Renal cortical epithelial cell (primary cell): ENCODE measurements at places on chromosomes 7 and 10. TPM values are rescaled to one million over a fixed set of nuclear protein-coding genes. Genes with fewer than 3 reads are reported as not detected.

GRCh38 chr10:31129880-31130405 is 98.3 kb upstream of the ZNF438 start:
- DNase-seq: no peak

DNA sequence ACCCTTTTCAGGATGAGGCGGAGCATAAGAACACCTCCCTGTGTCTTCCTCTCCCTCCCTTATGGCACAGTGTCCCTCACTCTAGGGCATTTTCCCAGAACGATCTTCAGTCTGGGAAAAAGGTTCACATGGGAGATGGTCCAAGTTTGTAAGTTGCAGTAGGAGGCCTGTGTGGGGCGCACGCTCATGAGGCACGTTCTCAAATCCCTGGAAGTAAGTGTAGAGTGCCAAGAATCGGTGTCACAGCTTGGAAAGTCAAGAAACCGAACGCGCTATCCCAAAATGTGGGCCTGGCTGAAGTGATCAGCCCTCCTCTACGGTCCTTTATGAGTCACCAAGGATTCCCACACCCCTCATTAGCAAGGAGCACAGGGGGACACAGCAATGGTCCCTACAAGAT is 23.9 kb upstream of the SMARCD3 start:
- no peak for DNase-seq

- DNase-seq: peak; percentile 25
Observed at GRCh38 chr7:82624337-82624736, 180.8 kb upstream of the CACNA2D1 start.

GRCh38 chr10:6024334-6024682 is 37.9 kb downstream of the IL2RA start:
- no peak for DNase-seq

Gene INHBA
- total RNA-seq: 2.1 and 19.6 TPM in 2 replicates

Gene ANKRD1
- 12.6 and 123 TPM in 2 replicates for total RNA-seq

GRCh38 chr10:20065814-20066213 is 249.6 kb downstream of the PLXDC2 start:
- DNase-seq: no peak

Gene TMEM176B
- total RNA-seq: 0.75 and 1.0 TPM in 2 replicates

GRCh38 chr7:34133356-34133982 is 228.1 kb downstream of the BMPER start:
- DNase-seq: peak; percentile 33

Gene INPP5A
- total RNA-seq: 30.7 and 40.8 TPM in 2 replicates

DNA sequence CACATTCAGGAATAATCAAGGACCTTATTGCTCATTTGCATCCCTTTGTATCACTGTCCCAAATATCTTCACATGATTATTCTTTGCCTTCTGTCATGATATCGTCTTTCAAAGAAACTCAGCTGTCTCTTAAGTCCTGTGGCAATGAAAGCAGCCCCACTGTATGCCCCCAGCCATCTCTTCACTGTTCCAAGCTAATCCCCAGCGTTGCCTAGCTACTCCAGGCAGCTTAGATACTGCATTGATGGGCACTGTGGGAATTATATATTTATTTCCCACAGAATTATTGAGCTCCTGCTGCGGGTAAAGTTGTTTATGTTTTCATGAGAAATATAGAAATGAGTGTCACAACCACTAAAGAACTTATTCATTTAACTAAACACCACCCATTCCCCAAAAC is 38.8 kb downstream of the SND1 start:
- DNase-seq: no peak

DNA sequence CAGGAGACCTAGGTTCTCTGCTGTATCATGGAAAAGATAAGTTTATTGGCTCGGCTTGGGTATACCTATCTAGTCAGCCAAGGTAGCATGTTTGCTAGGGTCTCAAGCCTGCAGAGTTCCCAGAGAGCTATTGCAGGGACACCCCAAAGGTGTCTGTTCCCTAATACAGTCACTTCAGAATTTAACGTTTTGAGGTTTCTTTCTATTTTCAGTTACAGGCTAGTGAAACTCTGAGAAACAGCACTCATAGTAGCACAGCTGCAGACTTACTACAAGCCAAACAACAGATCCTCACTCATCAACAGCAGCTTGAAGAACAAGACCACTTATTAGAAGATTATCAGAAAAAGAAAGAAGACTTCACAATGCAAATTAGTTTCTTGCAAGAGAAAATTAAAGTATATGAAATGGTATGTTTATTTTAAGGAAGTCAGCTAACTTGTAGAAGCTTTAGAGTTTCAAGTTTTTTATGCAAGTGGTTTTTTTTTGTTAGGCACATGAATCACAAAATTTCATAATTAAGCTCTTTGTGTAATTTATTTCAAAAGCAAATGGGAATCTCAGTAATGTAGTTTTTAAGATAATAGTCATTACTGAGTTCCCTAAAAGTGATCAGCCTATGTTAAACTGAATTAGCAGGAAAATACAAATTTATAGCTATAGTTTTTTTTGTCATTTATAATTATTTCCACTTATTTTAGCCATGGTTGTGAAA is 54.9 kb downstream of the AKAP9 start:
- no peak for DNase-seq

DNA sequence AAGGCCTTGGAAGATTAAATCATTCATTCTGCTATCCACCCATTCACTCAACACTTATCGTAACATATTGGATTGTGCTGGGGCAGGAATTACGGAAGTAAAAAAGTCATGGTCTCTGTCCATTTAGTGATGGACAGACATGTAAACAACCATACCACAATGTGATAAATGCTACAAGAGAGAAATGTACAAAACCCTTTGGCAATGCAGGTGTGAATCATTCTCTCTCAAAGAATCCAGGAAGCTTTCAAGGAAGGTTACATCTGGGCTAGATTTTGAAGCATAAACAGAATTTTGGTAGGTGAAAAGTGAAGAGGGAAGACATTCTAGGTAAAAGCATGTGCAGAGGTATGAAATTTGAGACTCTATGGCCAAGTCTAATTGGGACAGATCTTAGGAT is 61.7 kb upstream of the KCNIP2 start:
- DNase-seq: no peak

- DNase-seq: no peak
Observed at GRCh38 chr10:21535494-21535965, 1.5 kb downstream of the MLLT10 start.

DNA sequence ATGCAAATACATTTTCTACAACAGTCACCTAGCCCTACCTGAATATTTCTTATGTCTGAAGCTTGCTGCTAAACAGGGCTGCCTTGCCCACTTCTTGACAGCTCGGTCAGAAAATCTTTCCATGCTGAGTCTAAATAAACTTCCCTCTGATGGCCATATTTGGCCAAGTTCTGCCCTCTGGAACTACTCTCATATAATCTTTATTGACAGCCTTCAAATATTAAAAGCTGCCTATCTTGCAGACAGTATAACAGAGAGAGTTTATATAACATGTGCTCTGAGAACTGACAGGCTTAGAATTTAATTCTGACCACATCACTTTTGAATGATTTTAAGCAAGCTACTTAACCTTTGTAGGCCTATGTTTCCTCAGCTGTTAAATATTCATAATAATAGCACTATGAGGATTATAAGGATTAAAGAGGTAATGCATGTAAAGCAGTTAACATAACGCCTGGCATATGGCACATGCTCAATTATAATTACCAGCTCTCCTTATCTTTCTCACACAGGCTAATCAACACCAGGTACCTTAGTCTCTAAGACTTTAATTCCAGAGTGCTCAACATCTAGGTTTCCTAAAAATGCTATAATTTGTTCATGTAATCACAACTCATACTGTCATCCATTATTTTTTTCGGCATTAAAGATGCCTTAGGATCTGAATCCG is 334.1 kb downstream of the HPSE2 start:
- no peak for DNase-seq

Gene BUB3
- 113 and 166 TPM in 2 replicates for total RNA-seq

Gene TRIM50
- total RNA-seq: 0.05 TPM in 1 of 2 replicates, not detected in the other

DNA sequence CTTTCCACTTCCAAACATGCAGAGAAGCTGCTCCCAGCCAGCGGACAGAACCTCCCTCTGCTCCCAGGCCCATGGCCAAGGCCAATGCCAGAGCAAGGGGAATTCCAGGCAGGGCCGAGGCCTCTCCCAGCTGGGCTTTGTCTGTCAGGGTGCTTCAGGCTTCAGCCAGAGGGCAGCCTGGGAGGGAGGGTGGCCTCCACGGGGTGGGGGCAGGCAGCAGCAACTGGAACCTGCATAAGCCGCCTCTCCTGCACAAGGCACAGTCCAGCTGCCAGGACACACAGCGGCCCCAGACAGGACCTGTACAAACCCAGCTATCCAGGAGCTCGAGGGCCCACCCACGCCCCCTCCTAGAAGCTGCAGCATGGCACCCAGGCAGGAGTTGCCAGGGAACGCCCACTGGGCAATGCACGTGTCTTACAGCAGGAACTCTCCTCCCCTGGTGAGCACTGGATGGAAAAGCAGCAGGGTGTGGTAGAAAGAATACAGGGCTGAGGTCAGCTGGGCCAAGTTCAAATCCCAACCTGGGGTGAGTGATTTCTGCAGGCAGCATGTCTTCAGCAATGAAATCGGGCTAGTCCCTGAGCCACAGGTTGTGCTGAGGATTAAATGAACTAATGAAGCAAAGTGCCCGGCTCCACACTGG is 7.6 kb downstream of the FAM53B start:
- peak; percentile 71 for DNase-seq

DNA sequence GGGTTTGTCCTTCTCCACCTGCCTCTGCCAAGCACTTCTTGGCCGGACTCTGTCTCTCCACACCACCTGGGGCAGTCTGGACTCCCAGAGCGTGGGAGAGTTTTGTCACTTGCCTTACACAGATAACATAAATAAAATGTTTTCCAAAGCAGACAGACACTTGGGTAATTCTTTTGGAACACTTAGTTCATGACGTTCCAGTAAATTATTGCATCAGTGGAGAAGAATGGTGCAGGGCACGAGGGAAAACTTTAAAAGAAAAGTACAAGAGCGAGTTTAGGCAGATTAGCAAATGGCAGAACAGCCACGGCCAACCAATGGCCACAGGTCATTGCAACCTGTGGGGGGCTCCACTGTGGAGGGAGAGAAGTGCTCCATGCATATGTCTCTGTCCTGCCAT is 170.6 kb upstream of the GRB10 start:
- DNase-seq: no peak

- no peak for DNase-seq
Observed at GRCh38 chr7:41520445-41520844, 182.4 kb downstream of the INHBA start.

GRCh38 chr10:33260403-33261149 is 73.9 kb downstream of the NRP1 start:
- DNase-seq: no peak

Gene AGAP4
- 0.35 and 5.9 TPM in 2 replicates for total RNA-seq

DNA sequence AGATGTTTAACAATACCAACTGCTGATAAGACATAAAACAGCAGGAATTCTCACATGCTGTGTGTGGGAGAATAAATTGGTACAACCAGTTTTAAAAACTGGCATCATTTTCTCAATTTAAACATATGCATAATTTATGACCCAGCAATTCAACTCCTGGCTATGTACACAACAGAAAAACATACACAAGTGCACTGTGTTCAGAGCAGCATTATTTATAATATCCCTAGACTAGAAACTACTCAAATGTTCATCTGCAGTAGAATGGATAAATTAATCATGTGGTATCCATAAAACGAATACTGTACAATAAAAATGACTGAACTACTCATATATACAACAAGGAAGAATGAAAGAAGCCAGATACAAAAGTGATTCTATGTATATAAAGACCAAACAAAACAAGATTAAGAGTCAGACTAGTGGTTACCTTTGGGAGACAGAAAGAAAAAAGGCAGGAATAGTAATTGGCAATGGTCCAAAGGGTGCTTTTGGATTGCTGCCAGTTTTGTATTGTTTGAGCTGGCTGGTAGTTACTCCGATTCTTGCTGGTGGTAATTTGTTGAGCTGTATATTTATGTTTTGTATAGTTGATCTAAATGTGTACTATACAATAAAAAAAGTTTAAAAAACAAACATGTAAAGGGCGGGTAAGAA is 306.0 kb downstream of the TFEC start:
- DNase-seq: peak; percentile 27

Gene NPFFR1
- under 0.01 TPM in 1 of 2 replicates, not detected in the other for total RNA-seq

- no peak for DNase-seq
Observed at GRCh38 chr7:39195967-39196366, 218.3 kb downstream of the POU6F2 start.

Gene ADAM22
- 1.2 and 1.6 TPM in 2 replicates for total RNA-seq

GRCh38 chr10:8435186-8436055 is 380.9 kb downstream of the GATA3 start:
- DNase-seq: peak; percentile 11

Gene OR2A1
- 0.05 TPM in 1 of 2 replicates, not detected in the other for total RNA-seq

DNA sequence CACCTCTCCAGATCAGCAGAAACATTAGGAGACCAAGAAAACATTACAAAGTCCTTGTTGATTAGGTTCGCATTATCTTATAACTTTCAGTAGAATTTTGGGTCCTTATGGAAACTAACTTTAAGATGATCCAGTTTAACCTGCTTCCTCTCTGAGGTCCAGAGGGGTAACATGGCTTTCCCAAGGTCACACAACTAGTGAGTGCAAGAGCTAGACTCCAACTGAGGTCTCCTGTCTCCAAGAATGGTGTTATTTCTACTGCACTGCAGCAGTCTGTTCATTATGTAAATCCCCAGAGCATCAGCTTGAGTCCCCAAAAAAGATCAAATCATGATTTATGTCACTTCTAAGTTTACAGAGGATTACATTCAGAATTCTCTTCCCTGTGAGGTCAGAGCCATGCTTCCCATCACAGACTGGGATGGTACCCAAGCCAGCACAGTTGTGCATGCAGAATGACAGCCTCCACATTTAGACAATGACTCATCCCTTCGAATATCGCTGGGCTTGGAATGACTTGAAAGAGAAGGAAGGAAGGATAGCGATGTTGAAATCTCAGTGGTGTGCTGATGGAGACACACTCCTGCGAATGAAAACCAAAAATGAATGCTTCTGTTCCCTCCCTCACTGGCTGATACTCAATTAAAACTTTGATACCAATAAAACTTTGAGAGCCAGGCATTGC is 163.1 kb upstream of the PLXNA4 start:
- DNase-seq: peak; percentile 50

- no peak for DNase-seq
Observed at GRCh38 chr7:42469341-42469740, 232.3 kb upstream of the GLI3 start.

- DNase-seq: no peak
Observed at GRCh38 chr7:520503-521161, 986 bp upstream of the PDGFA start.

Gene HOXA4
- total RNA-seq: 0.17 and 0.75 TPM in 2 replicates

- no peak for DNase-seq
Observed at GRCh38 chr7:69398986-69399385, 199.3 kb upstream of the AUTS2 start.

- DNase-seq: peak; percentile 80
Observed at GRCh38 chr7:75920431-75921161, 5.6 kb downstream of the POR start.

Gene SPRN
- total RNA-seq: 0.17 and 0.35 TPM in 2 replicates

Gene CALHM3
- 0.05 TPM in 1 of 2 replicates, not detected in the other for total RNA-seq

Gene STAMBPL1
- total RNA-seq: 4.3 and 4.4 TPM in 2 replicates
